ENCODE measurements at places on chromosomes 2 and 18.

GRCh38 chr2:173986805-173987204 lies 21.6 kb upstream of the SP3 start:
- DNase-seq, result no peak

DNA sequence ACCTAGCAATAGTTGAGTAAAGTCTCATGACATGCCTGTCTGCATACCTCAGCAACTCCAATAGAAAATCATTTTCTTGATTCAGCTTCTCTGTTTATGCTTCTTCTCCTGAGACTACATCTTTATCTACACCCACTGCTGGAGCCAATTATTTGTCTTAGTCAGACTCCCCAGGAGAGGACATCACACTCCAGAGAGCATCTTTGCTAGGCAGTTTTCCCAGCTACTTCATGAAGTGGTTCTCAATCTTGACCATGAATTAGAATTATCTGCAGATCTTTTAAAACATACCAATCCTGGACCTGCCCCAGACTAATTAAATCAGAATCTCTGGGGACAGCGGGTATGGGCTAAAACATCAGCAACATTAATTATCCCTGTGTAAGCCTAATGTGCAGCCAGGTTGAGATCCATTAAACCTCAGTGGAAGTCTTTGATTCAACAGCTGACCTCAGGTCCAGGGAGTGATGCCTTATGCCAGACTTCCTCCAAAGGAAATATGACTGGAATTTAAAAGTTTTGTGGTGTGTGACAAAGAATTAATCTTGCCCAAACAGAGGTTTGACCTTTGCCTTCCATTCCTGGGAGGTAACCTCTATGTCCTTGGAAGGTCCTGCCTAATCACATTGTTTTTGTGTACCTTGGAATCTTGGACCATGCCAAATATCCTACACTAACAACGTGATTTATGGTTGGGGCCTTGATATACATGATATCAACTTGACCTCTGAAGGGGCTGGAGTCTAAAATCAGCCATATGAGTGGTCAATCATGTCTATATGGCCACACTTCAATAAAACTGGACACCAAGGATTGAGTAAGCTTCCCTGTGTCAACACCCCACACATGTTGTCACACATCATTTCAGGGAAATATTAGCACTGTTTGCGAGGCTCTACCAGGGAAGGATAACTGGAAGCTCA lies 99.3 kb upstream of the DNAJC10 start:
- DNase-seq, result no peak

DNA sequence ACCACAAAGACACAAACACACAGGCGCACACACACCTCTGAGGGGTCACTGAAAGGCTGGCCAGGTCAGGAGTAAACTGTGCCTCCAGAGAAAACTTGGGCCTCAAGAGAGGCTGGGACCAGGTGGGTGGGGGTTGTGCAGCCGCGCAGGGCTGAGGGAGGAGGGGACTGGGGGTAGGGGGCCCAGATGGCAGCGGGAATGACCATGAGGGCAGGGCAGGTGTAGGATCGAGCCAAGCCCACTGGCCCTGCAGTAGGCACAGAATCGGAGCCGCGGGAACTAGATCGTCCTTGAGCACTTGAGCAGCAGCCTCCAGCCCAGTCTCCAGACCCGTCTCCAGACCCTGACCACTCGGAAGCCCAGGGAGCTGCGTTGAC lies 36.8 kb downstream of the ANKMY1 start:
- no peak for DNase-seq

DNA sequence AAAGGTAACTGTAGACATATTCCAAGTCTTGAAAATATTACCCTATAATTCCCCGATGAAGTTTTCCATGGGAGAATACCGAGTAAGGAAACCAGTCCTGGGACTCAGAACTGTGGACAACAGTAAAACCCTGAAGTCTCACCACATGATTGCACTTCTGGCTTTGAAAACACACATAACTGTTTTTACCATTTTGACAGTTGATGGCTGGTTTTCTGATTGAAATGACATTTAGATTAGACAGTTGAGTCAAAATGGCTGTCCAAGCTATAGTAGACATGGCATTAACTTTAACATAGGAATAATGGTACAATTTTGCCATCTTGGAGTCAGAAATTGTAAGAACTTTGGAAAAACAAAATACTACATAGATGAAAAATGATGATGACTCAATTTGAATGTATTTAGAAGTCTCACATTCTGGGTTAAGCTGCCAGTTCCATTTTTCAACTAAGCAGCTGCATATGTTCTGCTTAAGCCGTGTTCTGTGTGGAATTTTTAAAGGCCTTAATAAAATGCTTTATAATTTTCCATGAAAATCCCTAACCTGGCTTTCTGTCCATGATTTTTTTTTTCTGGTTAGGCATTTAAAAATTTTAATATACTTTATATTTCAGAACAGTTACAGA lies 38.3 kb upstream of the WIPF1 start:
- no peak for DNase-seq

DNA sequence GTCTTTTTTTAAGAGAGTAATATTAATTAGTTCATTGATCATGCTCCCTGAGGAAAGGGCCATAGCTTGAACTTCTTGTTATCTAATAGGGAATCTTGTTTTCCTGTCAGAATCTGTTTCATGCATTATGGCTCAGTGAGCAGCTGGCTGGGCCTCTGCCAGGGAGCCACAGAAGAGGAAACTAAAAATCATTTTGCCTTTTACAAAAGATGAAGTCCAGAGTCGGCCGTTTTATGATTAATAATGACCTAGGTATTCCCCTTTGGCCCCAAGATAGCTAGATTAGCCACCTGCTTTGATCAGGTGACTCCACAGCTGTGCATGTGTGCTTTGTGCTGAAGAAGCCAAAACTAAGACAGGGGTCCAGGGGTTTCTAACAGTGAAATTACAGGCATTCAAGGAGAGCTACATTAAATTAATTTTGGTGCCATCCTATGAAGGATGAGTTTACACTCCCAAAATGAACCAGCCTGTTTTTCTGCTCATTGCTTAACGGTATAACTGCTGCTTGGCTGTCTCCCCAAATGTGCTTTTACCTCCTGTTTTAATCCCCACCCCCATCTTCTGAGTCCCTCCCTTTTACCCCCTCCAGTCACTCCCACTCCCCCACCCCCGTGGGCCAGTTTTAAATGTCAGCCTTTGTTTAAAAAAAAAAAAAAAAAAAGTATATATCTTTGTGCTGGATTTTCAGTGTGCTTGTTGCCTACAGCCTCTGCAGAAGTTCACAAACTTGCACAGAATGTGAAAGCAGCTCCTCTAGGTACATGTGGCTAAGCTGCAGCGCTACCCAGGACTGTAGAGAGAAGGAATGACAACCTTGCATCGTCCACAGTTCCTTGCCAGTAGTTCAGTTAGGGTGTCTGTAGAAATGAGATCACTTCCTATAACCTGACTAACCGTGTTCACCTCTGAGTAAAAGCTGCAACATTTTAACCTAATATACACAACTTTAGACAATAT lies 93.1 kb downstream of the CABLES1 start:
- DNase-seq, result no peak

GRCh38 chr2:178301649-178302238 lies 107.4 kb downstream of the OSBPL6 start:
- no peak for DNase-seq

DNA sequence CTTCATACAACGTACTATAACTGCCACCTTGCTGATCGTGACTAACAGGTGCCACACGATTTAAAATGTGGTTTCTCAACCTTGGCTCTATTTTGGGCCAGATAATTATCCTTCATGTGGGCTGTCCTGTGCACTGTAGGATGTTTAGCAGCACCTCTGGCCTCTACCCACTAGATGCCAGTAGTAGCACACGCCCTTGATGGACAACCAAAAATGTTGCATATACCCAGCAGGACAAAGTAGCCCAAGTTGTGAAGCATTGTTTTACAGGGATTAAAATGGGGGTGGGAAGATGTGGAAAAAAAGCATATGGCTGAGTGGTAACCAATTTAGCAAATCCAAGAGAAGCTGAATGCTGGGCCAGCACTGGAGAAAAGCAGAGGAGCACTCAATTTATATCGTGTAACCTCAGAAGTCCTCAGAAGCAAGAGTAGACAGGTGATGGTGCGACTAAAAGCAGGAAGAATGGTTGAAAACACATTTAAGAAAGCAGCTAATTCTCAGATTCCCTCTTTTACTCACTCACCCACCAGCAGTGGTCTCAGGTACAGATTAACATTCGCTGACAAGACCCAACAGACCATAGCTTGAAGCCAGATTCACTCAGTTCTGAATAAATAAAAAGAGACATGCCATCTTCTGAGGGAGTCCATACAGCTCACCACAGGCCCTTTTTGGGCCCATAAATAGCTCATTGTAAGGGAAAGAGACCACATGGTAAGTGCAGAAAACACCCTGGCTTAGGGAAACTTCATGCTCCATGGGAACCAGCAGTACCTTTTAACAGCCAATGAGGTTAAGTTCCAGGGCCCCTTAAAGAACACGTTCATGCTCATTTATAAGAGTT lies 50.6 kb downstream of the RAPH1 start:
- no peak for DNase-seq

- DNase-seq, result peak; percentile 40
Observed at GRCh38 chr2:95158891-95159619, 593 bp downstream of the ZNF514 start.

DNA sequence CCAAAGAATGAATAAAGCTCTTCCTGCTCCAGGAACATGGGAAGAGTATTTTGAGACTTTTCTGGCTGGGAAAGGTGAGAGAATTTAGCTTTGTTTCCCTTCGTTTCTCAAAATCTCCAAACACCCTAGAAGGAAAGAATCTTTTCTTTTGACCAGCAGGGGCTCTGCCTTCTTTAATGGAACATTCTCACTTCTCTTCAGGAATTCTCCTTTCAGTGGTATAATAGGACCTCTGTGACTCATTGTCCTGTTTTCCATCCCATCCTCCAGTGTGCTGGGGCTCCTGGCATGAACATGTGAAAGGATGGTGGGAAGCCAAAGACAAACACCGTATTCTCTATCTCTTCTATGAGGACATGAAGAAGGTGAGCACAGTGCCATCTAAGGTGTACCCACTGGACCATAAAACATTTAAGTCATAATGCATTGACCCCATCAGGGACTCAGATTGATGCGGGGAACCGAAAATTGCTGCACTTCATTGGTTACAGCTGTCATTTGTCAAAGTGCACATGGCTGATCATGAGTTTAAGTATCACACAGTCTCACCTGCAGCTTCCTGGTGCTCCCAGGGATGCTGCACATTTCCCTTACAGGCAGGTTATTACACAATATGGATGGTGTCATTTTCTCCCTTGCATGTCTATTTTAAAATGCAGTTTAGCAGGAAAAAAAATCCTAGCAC lies 5.5 kb downstream of the SULT1C4 start:
- DNase-seq, result no peak

DNA sequence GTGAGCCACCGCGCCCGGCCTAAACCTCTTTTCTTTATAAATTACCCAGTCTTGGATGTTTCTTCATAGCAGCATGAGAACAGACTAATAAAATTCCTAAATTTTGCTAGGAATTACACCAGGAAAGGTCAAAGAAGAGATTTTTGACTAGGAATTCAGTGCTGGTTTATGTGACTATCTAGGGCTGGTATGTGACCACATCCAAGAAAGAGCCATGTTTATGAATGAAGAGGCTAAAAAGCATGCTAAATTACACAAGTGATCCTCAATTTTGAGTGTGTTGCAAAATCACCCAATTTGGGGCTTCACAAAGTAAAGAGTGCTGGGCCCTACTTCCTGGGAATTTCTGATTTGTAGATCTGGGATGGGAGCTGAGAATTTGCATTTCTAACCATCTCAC lies 123.6 kb downstream of the CSRNP3 start:
- no peak for DNase-seq

- no peak for DNase-seq
Observed at GRCh38 chr18:6205706-6206105, 209.0 kb downstream of the L3MBTL4 start.

DNA sequence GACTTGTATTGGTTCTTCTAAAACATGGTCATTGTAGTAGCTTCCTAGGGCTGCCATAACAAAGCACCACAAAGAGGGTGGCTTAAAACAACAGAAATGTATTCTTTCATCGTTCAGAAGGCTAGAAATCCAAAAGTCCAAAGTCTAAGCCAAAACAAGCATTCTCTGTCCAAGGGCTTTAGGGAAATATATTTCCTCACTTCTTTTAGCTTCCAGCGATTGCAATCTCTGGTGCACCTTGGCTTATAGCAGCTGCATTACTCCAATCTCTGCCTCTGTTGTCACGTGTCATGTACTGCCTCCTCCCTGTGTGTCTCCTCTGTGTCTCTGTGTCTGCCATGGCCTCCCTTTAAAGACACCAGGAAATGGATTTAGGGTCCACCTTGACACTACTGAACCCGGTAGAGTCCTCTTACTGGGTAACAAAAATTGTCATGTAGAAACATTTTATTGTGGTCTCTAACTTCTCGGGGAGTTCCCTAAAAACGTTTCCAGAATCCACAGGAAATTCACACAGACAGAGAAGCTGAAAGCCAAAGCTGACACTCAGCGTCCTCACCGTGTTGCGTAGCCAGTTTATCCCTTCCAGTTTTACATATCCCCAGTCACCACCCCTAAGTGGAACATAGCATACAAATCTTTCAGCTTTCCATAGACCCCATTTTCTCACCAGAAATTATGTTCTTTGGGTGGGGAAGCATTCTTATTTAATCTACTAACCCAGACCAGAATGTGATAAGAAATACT lies 20.7 kb upstream of the TTN start:
- no peak for DNase-seq

DNA sequence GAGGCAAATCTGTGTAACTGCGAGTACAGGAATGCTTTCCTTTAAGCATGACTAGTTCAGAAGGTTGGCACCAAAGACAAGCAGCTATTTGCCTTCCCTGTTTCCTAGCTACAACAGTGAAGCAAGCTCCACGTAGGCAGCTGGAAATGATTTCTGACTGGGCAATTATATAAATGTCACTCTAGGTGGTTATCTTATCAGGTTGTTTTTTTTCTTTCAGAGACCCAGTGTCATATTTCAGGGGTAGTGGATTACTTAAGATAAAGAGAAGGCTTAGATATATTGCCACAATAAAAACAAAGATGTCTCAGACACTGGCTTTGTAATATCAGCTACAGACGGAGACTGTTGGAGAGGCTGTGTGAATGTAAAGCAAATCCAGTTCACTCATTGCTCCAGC lies 748.9 kb upstream of the NXPH2 start:
- DNase-seq, result no peak

GRCh38 chr2:177306550-177306949 lies 42.0 kb upstream of the NFE2L2 start:
- no peak for DNase-seq

DNA sequence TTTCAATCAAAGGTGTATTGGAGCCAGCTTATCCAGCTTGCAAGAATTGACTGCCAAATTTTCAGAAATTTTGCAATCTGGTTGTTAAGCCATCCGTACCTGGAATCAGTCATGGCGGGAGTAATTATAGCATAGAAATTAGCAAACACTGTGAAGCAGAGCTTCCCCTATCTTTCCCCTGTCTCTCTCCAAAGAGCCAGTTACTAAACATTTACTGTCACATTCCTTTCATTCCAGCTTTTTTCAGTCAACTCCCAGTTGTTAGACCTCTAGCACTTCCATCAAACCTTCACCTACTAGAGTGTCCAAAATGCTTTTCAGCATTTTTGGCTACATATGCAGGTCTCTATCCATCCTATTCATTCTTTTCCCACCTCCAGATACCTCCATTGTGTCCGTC lies 137.4 kb downstream of the MC4R start:
- no peak for DNase-seq

- DNase-seq, result no peak
Observed at GRCh38 chr18:65704046-65704445, 46.8 kb upstream of the CDH7 start.

All from mesothelial cell of epicardium (in vitro differentiated cells).